ENCODE measurements at places on chromosomes 6 and 20. TPM values are rescaled to one million over a fixed set of nuclear protein-coding genes. Genes with fewer than 3 reads are reported as not detected.

The GPLD1 gene
- 1.2 TPM for polyA plus RNA-seq

The SLC22A2 gene
- polyA plus RNA-seq = not detected

GRCh38 chr6:135481783-135482369 is 15.7 kb downstream of the AHI1 start:
- no peak for DNase-seq

DNA sequence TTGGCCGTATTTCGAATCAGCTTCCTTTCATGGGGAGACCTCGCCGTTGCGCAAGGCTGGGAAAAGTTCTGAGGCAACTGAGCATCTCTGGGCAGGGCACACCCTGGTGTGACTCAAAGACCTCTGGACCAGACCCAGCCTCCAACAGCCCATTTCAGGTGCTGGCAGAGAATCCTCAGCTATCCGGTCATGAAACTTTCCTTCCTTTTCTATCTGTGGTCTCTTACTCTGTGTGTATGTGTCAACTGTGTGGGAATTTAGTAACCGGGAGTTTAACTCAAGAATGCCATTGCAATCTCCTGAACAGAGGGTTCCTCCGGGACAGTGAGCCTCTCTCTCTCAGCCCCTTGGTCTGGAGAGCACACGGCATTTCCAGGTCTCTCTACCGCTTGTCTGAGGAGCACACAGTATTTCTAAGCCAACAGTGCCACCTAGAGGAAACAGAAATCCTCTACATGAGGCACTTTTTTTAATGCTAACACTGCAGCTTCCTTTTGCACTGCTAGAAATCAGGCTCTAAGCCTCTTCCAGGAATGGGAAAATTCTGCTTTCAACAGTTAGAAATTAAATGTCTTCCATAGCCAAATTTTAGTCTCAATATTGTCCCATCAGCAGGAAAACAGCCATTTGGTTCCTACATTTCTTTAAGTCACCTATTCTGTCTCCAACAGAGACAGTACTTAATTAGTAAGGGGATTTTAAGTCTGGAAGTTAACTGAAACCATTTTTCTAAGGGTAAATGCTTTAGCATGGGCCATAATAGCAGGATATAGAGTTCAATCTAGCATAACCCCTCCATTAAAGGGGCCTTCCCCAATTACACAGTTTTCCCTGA is 32.7 kb downstream of the PLN start:
- DNase-seq = peak; percentile 53

The LTA gene
- not detected for polyA plus RNA-seq

GRCh38 chr20:47558295-47559066 is 56.8 kb downstream of the NCOA3 start:
- DNase-seq = no peak

DNA sequence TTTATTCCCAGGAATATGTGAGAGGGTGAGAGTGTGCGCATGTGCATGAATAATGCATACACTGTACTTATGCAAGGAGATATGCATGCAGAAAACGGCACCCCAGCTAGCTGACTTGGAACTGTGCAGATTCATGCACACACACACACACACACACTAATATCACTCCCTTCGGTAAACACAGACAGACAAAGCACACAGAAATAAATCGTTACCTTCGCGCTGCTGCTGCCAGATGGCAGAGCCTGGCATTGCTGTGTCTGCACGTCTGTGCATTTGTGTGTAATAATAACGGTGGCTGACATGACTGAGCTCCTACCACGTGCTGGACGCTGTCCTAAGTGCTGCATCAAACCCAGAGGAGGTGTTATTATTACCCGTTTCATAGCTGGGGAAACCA is 36.8 kb downstream of the PREX1 start:
- DNase-seq = peak; percentile 29

The DEFB118 gene
- not detected for polyA plus RNA-seq

GRCh38 chr6:25340431-25341202 is 61.4 kb downstream of the CARMIL1 start:
- DNase-seq = no peak

The VWA7 gene
- 1.1 TPM for polyA plus RNA-seq

- no peak for DNase-seq
Observed at GRCh38 chr6:44381739-44382138, 5.8 kb upstream of the CDC5L start.

DNA sequence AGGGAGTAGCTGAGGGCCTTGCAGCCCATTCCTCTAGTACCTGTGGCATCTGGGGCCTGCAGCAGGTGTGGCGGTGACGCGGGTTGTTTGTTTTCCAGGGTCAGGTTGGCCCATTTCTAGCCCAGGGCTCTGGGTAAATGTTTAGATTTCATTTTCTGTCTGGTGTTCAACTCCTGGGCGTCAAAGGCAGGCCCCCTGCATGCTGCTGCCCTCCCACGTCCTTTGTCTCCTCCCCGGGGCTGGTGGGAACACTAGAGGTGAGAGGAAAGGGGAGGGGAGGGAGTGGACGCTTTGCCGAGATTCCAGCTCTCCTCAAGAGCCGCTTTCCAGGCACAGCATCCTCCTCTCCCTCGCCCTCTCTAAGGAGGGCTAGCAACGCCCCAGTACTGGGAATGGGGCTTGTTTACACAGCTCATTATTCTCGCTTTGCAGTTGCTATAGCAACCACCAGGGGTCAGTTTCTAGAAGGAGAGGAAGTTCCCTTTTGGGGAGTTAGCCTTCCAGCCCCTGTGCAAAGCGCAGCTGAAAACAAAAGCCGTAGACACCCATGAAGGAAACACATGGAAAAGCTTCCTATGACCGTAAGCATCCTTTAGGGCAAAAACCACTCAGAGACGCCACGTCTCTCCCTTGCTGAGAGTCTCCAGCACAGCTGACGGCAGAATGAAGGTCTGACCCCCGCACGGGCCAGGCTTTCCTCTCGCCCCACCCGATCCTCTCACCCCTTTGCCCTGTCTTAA is 170.6 kb downstream of the LY86 start:
- peak; percentile 30 for DNase-seq

The ZNF311 gene
- 0.29 TPM for polyA plus RNA-seq

DNA sequence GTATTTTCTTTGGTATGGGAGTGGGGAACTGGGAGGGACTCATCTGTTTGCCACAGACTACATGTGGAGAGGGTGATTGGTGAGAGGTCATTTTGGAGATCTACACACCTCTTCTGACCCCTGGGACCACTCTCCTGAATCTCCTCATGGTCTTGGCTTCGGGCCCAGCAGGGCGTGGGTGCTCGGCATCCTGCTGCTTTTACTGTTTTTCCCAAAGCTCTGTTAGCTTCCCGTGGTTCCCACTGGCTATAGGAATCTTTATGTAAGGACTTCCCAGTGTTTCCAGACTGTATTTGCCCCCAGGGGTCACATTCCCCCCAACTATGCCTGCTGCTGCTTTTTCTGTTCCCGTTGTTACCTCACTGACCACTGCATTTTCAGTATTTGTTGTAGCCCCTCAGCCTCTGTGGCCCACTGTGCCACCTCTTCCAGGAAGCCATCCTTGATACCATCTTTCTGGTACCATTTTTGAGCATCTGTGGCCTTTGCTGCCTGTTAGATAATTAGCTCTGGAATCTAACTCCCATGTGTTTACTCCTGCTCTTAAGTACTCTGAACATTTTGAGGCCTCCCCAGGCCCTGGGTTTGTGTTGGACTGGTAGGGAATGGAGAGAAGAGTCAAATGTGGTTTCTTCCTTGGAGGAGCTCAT is 14.9 kb downstream of the PLCG1 start:
- DNase-seq = no peak

GRCh38 chr6:29355603-29356002 is 13.1 kb downstream of the OR5V1 start:
- DNase-seq = no peak

DNA sequence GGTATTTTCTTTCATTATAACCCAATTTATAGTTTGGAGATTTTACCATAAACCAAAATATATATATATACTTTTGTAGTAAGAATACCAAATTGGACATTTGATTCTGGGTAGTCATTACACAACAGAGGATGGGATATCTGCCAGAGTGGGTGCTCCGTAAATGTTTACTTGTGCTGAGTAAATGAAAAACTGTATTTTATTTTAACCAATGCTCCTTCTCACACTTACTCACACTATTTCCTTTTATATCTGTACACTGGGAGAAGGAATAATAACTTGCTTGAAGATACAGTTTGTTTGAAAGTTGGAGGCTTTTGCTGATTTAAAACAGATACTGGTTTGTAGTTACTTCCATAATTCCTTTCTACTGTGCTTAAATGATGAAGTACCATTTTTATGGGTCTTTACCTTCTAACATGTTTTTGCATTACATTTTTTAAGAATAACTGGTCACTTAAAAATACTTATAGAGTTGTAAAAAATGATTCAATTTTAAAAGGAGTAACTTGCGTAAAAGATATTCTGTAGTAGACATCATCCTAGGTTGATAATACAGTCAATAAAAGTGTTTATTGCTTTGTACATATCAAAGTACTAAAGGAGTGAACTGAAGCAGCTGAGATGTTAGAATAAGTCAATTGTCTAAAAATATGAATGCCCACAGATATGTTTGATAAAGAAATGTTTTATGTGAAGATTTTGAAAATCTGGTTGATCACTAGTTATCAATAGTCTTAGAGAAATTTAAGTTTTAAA is 411.7 kb downstream of the UTRN start:
- no peak for DNase-seq

DNA sequence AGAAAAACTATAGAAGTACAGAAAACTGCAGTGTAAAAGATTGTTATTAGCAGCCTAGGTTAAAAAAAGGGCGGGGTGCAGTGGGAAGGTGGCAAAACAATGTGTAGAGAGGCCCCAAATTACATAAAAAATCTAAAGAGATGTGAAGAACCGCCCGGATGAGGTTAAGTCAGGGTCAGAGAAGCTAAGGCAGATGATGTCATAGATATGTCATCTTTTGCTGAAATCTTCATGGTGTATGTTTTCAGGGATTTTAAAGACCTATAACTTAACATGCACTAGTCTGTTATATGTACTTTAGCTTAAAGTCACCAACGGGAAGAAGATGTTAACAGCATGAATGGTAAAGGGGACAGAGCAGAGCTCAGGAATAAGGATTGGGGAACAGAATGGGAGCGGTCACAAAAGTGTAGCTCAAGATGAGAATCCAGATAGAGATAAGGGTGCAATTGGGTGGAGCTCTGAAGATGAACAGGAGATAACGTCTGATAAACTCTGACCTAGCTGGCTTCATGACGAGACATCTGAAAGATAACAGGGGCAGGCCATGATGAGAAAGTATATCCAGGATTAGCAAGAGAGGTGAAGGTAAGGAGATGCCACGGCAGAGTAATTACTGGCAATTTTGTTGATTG is 83.4 kb downstream of the TFAP2A start:
- no peak for DNase-seq

The BLOC1S5 gene
- polyA plus RNA-seq = 8.3 TPM

DNA sequence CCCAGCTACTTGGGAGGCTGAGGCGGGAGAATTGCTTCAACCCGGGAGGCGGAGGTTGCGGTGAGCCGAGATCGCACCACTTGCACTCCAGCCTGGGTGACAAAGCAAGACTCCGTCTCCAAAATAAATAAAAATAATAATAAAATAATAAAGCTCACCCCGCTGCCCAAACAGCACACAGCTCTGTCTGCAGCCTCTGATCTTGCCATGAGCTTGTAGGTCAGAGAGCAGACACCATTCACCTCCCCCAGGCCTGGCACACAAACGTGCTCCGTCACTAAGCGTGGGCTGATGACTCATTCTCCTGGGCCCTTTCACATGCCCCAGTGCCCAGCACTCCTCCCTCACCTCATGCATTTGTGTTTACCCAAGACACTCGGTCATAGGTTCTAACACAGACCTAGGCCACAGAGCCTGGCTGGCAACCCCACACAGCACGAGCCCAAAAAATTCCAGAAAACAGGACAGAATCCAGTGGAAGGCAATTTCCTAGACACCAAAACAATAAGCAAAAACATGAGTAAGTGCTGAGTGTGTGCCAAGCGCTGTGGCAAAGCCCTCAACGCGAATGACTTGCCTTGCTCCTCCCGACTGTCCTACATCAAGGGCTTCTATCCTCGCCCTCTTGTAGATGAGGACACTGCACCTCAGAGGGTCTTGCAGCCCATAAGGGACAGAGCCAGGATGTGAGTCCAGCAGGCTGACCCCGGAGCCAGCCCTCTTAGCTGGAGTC is 18.0 kb downstream of the ATP9A start:
- DNase-seq = peak; percentile 99

DNA sequence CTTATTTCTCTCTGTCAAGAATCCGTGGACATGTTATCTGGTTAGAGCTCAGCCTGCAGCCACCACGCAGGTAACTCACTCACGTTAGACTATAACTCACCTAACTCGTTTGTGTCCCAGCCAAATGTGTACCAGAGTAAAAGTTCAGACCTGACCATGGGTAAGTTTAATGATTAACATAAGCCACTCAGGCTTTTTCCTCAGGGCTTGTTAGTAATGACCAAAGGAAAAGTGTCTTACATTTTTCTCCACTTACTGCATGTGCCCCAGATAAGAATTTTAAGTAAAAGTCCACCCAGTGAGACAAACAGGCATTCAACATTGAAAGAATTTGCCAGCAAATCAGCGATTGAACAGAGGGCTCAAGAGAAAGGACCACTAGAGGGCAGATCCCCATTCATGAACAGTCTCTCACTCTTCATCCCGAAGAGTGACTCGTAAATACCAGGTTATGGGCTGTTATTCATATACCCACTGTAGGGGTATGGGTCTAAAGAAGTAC is at the start of gene PKHD1:
TSS of gene PKHD1 (minus strand) at position 116 of the 502 bp plus-strand sequence. CDS start 2,680 bp downstream, outside the sequence.
- peak; percentile 2 for DNase-seq

DNA sequence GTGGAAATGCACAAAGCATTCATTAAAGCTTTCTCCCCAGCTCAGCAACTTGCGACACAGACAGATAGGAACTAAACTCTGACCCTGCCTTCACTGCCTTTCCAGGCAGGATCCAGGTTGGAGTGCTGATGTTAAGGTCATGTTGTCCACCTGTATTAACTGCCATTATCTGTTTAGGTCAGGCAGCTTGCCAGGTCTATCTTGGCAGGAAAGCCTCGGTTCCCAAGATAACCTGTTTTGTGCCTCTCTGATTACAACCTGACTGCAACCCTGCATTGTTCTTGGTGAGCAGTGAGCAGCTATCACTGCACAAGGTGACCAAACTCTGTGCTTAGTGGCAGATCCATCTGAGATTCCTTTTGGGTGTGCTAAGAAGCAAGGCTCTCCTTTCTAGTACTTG is 23.2 kb upstream of the ELOVL2 start:
- DNase-seq = no peak

GRCh38 chr20:2301164-2301622 is 5.4 kb downstream of the TGM3 start:
- no peak for DNase-seq

- DNase-seq = no peak
Observed at GRCh38 chr20:49400410-49400809, 82.1 kb downstream of the KCNB1 start.

DNA sequence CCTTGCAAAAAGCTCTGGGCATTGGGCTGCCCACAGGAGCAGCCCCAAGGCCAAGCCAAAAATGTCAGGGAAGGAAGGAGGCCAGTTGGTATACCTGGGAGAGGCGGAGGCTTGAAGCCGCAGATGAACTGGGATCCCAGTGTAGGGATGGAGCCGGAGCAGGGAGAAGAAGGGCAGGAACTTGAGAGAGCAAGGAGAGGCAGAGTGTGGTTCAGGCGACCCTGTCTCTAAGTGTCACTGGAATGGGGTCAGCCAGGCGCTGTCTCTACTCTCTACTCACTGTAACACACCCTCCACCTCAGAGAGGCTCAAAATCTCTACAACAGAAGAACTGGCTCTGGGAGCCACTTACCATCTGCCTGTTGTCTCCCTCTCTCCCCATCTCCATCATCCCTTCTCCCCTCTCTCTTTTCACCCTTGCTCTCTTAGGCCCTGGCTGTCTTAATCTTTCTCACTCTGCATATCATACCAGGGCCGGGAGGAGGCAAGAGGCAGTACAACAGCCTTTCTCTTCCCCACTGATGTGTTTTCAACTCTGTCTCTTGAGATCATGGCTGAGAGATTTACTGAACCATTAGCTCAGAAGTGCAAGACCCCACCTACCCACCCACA is 93.3 kb downstream of the CRYBG1 start:
- no peak for DNase-seq
